ENCODE measurements at places on chromosomes 2 and 18.
A peak's percentile ranks its signal among the peaks of the same experiment; 100 is the strongest.

DNA sequence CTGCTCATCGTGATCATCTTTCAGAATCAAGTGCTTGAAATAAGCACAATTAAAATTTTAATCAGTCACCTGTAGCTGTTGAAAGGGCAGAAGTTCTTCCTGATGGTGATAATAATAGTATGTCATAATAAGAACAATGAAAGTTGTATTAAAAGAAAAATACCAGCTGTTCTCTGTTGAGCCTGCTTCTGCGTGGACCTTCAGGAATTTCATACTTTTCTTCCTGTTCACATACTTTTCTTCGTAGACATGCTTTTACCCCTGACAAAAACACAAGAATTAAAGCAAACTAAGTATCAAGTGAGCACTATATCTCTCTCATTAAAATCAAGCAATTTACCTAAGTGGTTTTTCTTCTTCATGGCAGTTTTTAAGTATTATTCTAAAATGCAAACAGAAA lies 79.2 kb downstream of the BARD1 start:
- DNase-seq: no peak

- no peak for DNase-seq
These were observed 52.4 kb downstream of the OSBPL6 start for GRCh38 chr2:178246696-178247095.

- peak; percentile 88 for DNase-seq
These were observed 39.2 kb downstream of the BIN1 start for GRCh38 chr2:127067620-127068350.

- DNase-seq: no peak
These were observed 23.8 kb upstream of the TEX44 start for GRCh38 chr2:231568785-231569435.

GRCh38 chr2:203594541-203594940 lies 59.4 kb upstream of the RAPH1 start:
- DNase-seq: no peak

All from GM19239 (cell line).